Stimulated activated CD4-positive, alpha-beta T cell treated with anti-CD3 and anti-CD28 coated beads, Interleukin-2, amount 100 ng/mL, for 4 hours (primary cell): ENCODE measurements at places on chromosomes 7 and 10.

DNA sequence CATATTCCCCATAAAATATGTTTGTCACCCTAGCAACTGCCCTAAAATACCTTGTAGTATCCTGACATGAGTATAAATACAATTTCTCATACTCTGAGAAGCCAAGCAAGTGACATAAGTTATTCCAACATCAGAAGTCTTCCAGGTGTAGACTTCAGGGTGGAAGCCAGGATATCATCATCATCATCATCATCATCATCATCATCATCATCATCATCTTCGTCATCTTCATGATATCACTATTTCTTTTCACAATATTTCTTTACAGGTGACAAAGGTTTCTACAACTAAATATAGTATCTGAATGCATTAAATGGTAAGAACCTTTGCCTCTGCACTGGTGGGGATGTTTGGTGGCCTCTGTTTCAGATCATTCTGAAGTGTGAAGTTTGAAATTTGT is 10.0 kb upstream of the GPR141 start:
- DNase-seq: no peak

DNA sequence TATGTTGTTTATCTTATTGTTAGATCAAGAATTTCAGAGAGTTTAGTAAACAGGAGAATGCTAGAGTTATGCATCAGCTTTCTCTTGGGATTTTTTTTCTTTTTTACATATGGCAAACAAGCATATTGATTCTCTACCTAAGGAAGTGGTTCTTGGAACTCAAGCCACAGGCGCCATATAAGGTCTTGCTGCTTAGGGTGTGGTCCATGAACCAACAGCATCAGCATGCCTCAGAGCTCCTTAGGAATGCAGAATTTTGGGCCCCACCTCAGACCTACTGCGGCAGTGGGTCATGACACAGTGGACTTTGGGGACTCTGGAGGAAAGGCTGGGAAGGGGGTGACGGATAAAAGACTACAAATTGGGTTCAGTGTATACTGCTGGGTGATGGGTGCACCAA is 230.8 kb downstream of the SKAP2 start:
- DNase-seq: no peak

DNA sequence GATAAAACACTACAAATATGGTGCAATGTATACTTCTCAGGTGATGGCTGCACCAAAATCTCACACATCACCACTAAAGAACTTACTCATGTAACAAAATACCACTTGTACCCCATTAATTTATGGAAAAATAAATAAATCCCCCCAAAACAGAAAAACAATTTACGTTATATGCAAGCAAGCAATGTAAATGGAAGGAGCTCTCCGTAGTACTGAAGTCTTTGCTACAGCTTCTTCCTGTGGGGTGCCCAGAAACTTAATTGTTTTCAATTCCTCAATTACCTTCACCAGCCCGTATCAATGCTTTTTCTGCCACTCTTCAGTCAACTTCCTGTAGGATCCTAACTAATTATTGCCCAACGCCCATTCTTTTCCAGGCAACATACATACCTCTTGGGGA is 138.1 kb downstream of the RELN start:
- DNase-seq: no peak

GRCh38 chr7:129906700-129907099 is 46.1 kb downstream of the UBE2H start:
- DNase-seq: no peak

DNA sequence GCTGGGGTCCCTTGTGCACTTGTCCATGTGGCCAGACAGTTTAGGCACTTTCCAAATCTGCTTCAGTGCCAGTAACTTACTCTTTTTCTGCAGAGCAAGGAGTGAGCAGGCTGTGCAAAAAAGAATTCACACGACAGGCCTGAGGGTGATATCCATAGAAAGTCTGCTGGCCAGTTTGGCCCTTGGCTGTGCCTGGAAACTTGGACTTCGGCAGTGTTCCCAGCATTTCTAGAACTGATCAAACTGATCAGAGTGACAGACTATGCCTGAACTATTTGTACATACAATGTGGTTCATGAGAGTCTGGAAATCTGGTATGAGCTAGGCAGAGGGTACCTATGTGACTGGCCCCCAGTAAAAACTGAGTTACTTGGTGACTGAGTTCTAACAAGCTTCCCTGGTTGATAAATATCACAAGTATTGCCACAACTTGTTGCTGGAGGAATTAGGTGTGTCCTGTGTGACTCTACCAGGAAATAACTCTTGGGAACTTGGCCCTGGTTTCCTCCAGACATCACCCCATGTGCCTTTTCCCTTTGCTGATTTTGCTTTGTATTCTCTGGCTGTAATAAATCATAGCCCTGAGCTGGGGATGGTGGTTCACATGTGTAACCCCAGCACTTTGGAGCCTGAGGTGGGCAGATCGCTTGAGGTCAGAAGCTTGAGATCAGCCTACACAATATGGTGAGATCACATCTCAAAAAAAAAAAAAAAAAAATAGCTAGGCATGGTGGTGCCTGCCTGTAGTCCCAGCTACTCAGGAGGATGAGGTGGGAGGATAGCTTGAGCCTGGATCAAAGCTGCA is 3.3 kb upstream of the DENND10 start:
- DNase-seq: no peak

DNA sequence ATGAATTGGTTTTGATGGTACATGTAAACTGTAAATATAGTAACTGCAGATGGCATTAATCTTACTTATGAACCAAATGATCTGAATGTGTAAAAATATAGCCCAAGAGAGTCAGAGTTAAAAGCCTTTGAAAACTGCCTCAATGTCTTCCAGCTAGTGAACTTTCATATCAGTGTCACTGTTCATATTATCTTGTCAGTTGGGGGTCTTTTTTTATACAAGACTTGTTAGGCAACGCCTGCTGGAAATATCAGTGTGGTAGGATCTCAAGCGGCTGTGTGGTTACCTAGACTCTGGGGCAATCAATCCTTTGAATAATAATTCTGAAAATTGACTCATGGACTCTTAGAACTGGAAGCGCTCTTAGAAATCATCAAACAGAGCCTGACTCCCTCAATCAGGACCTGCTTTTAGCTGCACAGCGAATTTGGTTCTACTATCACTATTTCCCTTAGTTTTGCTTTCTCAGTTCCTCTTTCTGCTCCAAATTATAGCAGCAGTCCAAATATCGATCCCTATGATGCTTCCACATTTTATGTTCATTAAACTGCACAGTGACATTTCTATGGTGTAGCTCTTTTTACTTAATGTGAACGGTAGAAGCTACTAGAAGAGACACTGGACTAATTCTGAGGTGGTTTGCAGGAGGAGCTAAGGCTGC is 100.1 kb upstream of the COL1A2 start:
- DNase-seq: no peak

DNA sequence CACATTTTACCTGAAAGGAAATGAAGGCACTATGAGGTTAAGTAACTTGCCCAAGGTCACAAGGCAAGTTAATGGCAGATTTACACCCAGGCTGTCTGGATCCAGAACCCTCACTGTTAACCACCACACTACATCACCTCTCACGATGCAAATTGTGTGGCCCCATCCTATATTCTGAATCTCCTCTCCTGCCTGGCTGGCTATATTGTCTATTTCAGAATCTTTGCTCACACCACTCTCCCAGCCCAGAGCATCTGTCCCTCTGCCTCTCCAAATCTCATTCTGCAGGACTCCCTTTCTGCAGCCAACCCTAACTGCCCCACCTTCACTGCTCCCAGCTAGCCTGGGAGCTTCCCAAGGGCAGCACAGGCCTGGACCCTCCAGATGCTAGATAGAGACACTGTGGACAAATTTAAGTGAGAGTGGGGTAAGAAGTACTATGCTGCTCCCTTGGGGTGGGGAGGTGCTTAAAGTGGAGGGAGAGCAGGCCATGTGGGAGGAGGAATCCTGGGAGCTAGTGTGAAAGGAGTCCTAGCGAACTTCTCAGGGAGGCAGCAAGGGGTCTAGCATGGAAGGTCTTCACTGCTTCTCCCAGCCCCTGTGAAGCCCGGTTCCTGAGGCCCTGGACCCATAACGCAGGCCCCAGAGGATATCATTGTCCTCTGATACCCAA is 786 bp downstream of the CUEDC2 start:
- no peak for DNase-seq

GRCh38 chr10:86931872-86932271 is 25.5 kb downstream of the MMRN2 start:
- DNase-seq: no peak

DNA sequence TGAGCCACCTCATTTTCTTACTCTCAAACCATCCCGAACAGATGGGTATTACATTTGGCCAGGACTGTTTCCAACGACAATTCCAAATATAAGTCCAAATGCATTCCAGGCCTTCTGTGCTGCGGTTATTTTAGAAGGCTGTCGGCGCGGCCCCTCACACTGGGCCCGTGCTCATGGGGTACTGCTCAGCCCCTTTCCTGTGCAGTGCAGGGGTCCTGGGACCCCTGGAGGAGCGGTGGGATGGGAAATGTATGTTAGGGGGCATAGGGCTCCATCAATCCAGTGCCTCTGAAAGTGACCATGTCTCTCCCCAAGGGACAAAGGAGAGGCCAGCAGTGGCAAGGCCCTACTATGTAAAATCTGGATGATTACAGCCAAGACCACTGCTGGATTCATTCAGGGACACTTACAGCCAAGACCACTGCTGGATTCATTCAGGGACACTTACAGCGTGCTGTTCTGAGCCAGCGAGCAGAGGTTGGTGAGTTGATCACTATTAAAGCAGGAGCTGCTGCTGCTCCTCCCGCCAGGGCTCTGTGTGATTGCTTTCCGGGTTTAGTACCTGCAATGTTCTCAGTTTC is 66.3 kb downstream of the CHST15 start:
- DNase-seq: no peak

DNA sequence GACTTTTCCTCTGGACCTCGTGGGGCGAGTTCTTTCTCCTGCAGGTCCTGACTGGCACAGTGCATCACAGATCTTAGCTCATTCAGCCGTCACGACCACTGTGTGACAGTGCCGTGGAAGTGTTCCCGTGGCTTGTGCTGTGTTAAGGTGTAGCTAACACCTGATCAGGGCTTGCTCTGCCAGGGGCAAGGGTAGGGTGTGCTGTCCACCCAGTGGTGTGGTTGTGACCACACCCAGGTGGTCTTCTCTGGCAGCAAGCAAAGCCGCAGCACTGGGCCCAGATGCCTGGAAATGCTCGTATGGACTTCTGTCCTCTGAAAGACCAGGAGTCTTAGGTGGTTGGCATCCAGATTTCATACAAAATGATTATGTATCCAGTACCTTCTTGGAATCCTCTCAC is 86.2 kb downstream of the GLRX3 start:
- DNase-seq: no peak

- DNase-seq: no peak
Observed at GRCh38 chr7:47537716-47538675, 43.9 kb downstream of the TNS3 start.

DNA sequence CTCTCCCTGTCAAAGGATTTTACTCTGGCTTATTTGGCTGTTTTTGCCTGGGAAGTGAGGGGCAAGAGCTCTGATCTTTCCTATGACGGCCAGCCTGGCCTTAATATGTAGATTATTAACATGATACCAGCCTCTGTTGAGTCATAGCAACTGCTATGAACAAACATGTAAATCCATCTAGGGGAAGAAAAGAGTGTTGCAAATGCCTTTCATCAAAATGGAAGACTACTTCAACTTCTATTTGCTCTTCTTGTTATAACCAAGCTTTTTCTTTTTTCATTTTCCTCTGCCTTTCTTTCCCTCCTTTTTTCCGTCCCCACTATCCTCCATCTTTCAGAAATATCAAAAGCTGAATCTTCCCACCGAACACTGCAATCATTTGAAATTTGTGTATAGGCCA is 46.6 kb downstream of the BTRC start:
- no peak for DNase-seq

- DNase-seq: no peak
Observed at GRCh38 chr10:70132098-70133029, at the start of gene AIFM2. Gene AIFM2 (minus strand): TSS chr10:70132825. CDS start chr10:70124084, 8,741 bp downstream.

- no peak for DNase-seq
Observed at GRCh38 chr10:96585736-96586418, 935 bp downstream of the TM9SF3 start.

GRCh38 chr7:74554178-74554577 is 100.5 kb downstream of the GTF2IRD1 start:
- no peak for DNase-seq

DNA sequence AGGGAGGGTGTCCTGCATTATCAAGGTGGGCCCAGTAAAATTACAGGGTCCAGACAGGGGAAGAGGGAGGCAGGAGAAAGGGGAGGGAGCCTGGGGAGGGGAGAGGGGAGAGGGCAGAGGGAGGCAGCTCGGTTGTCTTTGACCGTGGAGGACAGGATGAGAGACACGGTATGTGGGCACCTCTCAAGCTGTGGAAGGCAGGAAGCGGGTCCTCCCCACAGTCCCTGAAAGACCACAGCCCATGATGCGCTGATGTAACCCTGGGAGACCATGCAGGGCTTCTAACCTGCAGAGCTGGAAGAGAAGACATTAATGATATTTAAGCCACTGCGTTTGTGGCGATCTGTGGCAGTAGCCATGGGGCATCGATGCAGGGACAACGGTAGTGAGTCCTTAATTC is 27.2 kb upstream of the MNX1 start:
- no peak for DNase-seq

GRCh38 chr10:99540657-99541531 is 8.2 kb downstream of the NKX2-3 start:
- no peak for DNase-seq

- no peak for DNase-seq
Observed at GRCh38 chr7:9149499-9150082, 716.2 kb downstream of the NXPH1 start.

DNA sequence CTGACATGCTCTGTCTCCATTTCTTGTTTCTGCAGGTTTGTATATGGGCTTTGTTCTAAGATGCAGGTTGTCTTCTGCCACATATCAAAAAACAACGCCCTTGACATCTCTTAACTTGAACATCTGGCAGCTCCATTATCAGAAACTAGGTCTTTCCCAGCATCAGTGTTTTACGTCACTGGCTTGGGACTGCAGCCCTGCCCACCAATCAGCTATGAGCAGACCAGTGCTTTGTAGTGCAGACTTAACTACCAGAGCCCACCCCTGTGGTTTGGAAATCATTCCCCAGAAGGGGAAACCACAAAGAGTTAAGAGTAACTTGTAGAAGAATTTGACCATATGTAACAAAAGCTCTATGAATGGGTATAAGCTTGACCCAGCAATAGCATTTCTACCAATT is 132.4 kb downstream of the SEPTIN14 start:
- DNase-seq: no peak

DNA sequence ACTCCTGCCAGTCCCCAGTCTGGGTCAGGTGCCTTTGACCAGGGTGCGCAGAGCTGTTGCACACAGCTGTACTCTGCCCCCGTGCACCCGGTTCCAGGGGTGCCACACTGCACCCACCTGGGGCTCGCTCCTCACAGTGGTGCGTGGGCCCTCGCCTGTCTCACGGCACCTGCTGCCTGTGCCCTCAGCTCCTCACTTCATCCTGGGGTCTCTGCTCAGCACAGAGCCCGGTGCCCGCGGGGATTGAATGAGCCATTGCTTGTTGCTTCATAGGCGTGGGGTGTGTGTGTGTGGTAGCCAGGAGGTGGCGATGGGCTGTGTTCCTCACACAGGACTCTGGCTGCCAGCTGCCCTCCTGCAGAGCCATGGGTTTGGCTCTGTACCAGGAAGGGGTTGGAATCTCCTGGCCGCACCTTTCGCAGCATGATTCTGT is 18.5 kb downstream of the EIF3B start:
- DNase-seq: no peak
